Activated T-helper 1 cell treated with anti-CD3 and anti-CD28 coated beads, Interleukin-2, amount 50 U/mL, for 16 hours (primary cell): ENCODE measurements at places on chromosomes 4 and X.

DNA sequence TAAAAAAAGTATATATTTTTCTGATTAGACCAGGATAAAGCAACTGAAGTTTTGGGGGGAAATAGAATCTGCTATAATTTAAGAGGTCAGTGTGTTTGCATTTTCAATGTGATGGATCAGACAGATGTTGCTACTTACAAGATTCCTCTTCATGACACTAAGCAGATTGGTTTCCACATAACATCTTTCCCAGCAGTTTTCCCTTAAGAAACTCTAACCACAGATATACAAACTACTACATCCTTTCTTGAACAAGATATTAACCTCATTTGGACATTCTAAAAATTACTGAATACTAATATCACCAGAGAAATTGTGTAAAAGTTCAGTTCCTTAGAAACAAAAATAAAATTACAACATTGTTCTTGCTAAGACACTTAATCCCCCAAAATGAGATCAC lies 106.7 kb upstream of the GUCY1A1 start:
- no peak for DNase-seq

DNA sequence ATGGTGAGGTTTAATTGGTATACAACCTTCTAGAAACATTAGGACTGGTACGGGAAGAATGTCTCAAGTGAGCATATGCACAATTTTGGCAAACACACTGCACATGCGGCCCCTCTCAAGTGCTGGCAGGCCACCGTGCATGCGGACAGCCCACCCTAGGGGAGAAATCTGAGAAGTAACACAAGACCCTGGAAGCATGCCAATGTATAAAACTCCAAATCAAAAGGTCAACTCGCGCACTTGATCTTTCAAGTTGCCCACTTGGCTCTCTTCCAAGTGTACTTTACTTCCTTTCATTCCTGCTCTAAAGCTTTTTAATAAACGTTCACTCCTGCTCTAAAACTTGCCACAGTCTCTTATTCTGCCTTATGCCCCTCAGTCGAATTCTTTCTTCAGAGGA lies 488.3 kb downstream of the CFAP47 start:
- no peak for DNase-seq

DNA sequence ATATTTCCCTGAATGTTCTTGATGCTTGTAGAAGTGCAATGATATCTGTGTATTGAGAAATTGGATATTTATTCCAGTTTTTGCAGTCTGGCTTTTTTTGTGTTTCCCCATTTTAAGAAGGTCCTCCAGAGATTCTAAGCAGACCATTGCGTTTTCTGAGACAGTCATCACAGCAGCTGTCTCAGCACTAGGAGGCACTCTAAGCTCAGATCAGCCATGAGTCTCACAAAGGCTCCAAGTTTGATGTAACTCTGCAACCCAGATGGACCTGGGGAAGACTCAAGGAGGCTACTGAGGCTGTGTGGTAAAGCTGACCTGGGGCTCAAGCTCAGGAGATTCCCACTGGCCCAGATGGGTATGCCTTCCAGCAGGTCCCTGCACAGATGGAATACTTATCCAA lies 89.3 kb upstream of the CYLC1 start:
- no peak for DNase-seq

DNA sequence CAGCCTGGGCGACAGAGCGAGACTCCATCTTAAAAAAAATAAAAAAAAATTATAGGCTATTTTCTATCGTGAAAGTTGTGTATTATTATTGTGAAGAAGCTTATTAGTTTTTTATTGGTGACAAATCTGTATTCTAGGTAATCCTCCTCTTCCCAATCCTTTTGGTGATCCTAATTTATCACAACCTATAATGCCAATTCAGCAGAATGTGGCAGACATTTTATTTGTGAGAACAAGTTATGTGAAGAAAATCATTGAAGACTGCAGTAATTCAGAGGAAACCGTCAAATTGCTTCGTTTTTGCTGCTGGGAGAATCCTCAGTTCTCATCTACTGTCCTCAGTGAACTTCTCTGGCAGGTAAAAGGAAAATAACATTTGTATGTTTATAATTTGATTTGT lies 109.4 kb upstream of the DDX3X start:
- DNase-seq, result no peak

DNA sequence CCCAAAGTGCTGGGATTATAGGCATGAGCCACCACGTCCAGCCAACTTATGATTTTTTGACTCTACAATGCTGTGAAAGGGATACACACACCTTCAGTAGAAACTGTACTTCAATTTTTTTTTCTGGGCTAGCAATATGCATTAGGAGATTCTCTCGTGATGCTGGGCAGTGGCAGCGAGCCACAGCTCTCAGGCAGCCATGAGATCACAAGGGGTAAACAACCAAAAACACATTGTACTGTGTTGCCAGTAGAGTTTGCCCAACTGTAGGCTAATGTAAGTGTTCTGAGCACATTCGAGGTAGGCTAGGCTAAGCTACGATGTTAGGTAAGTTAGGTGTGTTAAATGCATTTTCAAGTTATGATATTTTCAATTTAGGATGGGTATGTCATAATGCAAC lies 25.7 kb downstream of the RAB33A start:
- DNase-seq, result no peak

- DNase-seq, result no peak
Observed at GRCh38 chrX:19885732-19886131, 1.7 kb downstream of the SH3KBP1 start.

- no peak for DNase-seq
Observed at GRCh38 chr4:148874331-148874730, 432.1 kb upstream of the NR3C2 start.

- no peak for DNase-seq
Observed at GRCh38 chr4:142559986-142560385, 286.1 kb downstream of the INPP4B start.

DNA sequence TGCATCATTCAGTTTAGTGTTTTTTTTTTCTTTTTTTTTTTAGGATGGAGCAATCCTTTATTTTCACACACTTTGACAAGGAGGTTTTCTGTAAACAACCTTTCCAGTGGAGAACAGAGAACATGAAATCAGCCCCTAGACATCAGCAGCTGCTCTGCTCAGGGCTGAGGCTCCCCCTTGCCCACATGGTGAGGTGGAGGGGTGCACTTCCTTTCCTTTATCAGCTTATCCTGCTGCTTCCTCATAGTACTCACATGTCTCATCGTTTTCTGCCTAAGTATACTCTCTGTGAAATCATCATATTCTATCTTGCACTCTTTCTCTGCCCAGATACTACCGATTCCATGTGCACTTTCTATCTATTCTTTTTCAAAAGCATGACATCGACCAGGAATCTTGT lies 47.6 kb upstream of the PRSS12 start:
- DNase-seq, result no peak

- no peak for DNase-seq
Observed at GRCh38 chrX:150700107-150700506, 6.9 kb downstream of the MTMR1 start.

GRCh38 chrX:12505127-12505526 lies 286.1 kb upstream of the PRPS2 start:
- no peak for DNase-seq

DNA sequence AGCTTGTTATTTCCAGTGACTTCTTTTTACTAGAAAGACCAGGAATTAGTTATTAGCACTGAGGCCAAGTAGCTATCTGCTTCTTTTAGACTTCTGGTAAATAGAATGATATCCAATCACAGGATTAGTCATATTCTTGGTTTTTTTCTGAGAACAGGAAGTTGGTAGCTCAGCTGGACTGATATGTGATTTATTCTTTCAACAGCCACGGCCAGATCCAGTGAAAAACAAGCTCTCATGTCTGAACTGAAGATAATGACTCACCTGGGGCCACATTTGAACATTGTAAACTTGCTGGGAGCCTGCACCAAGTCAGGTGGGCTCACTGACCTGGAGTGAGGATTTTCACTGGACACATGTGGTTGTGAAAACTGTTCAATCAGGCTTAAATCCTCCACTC lies 48.6 kb downstream of the PDGFRA start:
- DNase-seq, result no peak

DNA sequence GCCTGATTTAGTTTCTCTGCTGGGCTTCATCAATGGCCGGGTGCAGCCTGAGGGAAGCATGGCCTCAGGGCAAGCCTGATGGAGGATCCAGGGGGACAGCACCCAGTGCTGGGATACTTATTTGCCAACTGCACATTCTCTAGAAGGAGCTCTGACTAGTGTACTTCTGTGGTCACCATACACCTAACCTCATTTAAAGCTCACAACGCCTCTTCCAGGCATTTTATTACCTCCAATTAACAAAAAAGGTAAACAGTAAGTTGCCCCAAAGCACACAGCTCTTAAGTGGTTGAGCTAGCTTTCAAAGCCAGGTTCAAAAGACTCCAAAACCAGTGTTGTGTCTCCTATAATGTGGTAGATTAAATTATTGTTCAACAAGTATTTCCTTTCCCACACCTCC lies 26.8 kb upstream of the ATXN3L start:
- no peak for DNase-seq

- DNase-seq, result no peak
Observed at GRCh38 chrX:11585174-11585573, 80.5 kb downstream of the ARHGAP6 start.

- DNase-seq, result no peak
Observed at GRCh38 chr4:14790494-14790893, 211.8 kb upstream of the CPEB2 start.

- DNase-seq, result no peak
Observed at GRCh38 chr4:55251342-55251741, 94.7 kb upstream of the SRD5A3 start.

DNA sequence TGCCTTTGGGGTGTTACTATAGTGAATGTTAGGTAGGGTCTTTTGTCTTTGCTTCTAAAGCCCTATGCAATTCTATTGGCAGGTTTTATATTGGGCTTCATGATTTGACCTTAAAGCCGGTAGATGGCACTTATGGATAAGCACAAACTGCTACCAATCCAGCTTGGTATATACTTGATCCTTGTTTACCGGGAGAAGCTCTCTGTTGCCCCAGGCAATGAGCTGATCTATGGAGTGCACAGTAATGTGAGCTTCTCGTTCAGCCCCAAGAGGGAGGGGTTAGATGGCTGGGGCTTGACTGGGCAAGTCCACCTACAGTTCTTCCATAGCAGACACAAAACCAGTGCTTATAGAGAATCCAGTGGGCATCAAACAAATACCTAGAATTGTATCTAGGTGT lies 287.2 kb upstream of the CT83 start:
- no peak for DNase-seq

DNA sequence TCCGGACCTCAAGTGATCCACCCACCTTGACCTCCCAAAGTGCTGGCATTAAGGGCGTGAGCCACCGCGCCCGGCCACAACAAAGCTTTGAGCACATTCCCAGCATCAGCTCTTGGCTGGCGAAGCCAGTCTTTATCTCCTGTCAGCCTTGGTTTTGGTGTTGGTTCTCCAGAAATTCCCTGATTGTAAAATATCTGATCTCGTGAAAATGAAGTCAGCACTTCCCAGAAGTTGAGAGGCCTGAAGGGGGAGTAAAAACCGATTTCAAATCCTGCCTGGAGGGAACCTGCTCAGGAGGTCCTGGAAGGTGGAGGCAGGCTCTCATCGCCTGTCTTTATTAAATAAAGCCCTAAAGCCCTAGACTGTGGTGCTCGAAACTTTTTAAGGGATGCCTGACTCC lies 33.6 kb downstream of the PTTG2 start:
- DNase-seq, result no peak

- no peak for DNase-seq
Observed at GRCh38 chr4:142473218-142473959, 372.7 kb downstream of the INPP4B start.
